ENCODE measurements at places on chromosomes 3 and 15. TPM values are rescaled to one million over a fixed set of nuclear protein-coding genes. Genes with fewer than 3 reads are reported as not detected.

DNA sequence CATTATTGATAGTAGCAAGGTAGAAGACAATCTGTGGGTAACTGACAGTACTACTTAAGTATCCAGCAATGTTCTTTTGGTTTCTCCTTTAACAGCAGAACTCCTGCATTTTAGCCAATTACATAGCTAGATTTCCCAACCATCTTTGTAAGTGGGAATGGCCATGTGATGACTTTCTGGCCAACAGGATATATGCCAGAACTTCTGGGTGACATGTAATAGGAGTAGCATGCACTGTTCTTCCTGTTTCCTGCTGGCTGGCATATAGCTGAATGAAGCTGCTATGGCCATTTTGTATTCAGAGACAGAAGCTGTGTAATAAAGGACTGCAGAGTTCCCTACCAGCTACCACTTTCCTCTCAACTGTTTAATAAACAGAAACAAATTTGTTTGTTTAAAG lies 18.0 kb downstream of the SPICE1 start:
- DNase-seq, result no peak

DNA sequence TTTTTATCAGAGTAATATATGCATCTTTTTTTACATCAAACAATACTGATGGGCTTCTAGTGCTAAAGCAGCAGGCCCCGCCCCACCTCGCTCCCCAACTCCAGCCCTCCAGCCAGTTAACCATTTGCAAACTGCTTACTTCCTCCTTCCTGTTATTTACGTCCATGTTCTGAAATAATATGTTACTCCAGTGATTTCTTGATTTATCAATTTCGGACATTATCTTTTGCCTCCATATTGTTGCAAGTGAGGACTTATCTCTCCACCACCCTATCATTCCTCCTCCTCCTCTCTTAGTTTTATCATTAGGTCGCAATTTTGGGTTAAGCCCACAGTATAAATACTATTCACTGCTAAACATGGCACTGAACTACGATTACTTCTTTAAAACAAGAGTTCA lies 39.5 kb downstream of the ZNF710 start:
- DNase-seq, result no peak

DNA sequence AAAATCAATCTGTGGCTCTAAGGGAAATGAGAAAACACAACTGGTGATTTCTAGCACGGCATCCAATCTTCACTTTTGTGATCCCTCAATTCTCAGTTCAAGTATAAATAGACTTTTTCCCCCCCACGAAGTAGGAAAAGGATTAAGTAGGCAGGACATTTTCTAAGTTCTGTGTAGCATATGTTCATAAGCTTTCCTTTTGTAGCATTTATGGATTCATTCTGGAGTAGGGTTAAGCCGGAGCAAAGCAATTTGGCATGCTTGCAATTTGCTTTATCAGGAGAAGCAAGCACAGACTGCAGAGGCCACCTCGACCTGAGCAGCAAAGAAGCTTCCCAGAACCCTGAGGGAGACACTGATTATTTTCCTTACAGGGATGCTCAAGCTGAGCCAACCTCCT lies 66.3 kb downstream of the FHIT start:
- DNase-seq, result no peak

- no peak for DNase-seq
Observed at GRCh38 chr15:101267320-101268104, 9.8 kb downstream of the SELENOS start.

DNA sequence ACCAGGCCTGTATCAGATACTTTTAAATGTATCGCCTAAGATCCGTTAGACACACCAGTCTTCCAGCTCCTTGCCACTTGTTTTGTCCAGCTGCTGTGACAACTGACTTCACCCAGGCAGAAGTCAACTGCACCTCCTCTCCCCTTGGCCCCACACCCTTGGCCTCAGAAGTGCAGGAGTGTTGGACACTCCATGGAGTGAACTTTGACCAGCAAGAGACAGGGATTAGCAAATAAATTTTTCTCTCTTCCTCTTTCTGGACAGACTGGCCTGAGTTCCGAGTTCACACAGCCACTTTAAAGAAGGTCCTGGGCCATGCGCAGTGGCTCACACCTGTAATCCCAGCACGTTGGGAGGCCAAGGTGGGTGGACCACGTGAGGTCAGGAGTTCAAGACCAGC lies 2.9 kb upstream of the CLN6 start:
- no peak for DNase-seq

GRCh38 chr3:23837691-23838090 lies 31.9 kb downstream of the UBE2E1 start:
- no peak for DNase-seq

- DNase-seq, result no peak
Observed at GRCh38 chr15:80831606-80832224, 52.5 kb downstream of the CEMIP start.

DNA sequence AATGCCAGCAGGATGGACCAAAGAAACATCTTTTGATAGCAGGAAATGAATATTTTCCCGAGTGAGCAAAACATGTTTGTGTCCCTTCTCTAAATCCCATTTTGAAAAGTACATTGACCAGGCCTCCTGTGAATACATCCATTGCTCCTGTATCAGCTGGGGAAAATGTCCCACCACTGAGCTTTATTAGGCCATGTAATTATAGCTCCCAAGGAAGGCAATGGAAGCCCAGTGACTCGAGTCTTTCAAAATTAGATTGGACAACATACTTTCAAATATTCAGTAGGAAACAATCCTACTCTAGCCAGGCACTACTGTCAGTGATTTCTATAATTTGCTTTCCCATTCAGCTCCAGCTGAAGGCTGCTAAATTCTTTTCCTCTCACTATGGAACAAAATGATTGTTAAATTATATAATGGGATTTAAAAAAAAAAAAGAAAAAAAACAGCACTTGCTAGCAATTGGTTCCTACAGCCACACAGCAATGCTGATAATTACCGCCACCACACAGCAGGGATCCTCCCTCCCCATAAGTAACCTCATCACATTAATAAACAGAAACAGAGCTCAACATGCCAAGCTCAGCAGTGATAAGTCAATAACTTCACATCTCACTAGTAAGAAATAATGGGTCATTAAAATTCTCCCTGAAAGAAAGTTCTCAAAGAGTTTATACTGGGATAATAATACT lies 172.4 kb upstream of the SLC2A2 start:
- no peak for DNase-seq

GRCh38 chr3:196360586-196360985 lies 22.4 kb upstream of the TM4SF19 start:
- DNase-seq, result no peak

DNA sequence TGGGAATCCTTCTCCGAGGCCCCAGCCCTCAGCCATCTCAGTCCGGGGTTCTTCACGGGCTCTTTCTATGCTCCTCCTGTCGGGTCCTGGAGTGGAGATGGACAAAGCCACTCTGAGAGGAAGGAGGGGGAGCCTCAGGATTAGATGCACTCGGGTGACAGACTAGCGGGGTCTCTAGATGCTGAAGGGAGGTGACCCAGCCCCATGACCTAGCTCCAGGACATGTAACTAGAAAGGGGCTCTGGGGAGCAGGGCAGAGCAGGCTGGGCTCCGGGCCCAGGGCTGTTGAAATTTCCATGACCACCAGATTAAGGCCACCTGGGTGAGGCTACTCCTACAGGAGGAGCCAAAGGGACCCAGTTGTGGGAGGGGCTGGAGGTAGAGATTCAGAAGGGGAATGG lies 14.8 kb upstream of the SKIC8 start:
- DNase-seq, result no peak

GRCh38 chr15:64878705-64879104 lies 33.0 kb upstream of the ANKDD1A start:
- no peak for DNase-seq

- DNase-seq, result no peak
Observed at GRCh38 chr3:100399341-100400071, 1.4 kb downstream of the TOMM70 start.

GRCh38 chr3:43695443-43695842 lies 4.7 kb downstream of the ABHD5 start:
- DNase-seq, result no peak

GRCh38 chr15:89150287-89150686 lies 62.0 kb downstream of the ABHD2 start:
- DNase-seq, result no peak

DNA sequence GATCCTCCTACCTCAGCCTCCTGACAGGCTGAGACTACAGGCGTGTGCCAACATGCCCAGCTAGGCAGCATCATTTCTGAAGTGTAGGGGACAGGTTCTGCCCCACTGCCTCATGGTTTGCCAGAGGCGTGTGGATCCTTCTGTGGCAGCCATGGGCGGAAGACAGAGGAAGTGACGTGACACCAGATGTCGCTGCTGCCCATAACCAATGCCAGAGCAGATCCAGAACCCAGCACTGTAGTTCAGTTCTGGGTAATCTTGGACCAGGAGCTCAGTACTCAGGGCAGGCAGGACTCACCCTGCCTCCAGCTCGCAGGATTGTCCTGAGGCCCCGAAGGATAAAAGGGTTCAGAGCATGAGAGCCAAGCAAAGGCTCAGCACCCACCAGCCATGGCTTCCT lies 8.2 kb downstream of the RBPMS2 start:
- DNase-seq, result no peak

DNA sequence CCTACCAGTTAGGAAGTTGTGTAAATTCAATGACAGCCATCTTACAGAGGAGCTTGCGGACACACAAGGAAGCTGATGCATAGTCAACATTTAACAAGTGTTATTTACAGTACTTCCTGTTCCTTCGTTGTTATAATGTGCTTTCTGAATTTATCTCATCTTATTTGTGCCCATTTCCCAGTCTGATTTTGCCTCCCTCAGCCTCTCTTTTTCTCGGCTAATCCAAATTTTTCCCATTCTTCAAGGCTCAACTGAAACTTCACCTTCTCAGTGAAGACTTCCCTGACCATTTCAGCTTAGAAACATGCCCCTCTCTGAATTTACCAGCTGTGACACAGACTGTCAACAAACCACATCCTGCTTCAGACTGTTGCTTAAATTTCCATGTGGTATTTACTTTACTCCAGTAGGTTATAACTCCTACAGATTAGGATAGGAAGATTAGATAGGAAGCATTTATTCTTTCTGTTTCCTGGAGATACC lies 55.7 kb upstream of the CP start:
- peak; percentile 57 for DNase-seq

The SLC41A3 gene
- 74.9 TPM for total RNA-seq

The TMEM207 gene
- total RNA-seq, result not detected

The NR1I2 gene
- 0.14 TPM for total RNA-seq

The CHRM5 gene
- total RNA-seq, result not detected

The CPN2 gene
- not detected for total RNA-seq

The SCAMP5 gene
- total RNA-seq, result 13.9 TPM

The CELF6 gene
- 0.41 TPM for total RNA-seq

The CKMT1A gene
- 6.5 TPM for total RNA-seq

The GPR149 gene
- not detected for total RNA-seq

The GOLGA6L10 gene
- 0.84 TPM for total RNA-seq
